ENCODE measurements at places on chromosomes 12 and 14. TPM values are rescaled to one million over a fixed set of nuclear protein-coding genes. Genes with fewer than 3 reads are reported as not detected.

GRCh38 chr12:64522316-64522715, 70.4 kb downstream of the TBK1 start:
- DNase-seq, result no peak
- no peaks in the 10 kb centered on the region for H3K36me3 ChIP-seq
- H3K27ac ChIP-seq, result no peak overlapping the region

GRCh38 chr14:31876741-31877140, 200.4 kb upstream of the ARHGAP5 start:
- no peak overlapping the region for H3K27ac ChIP-seq
- no peak overlapping the region for H3K4me3 ChIP-seq
- no peaks in the 10 kb centered on the region for H3K36me3 ChIP-seq
- no peaks in the 10 kb centered on the region for H3K27me3 ChIP-seq
- DNase-seq, result no peak

GRCh38 chr12:11749943-11750690, 100.6 kb downstream of the ETV6 start:
- DNase-seq, result no peak
- no peak overlapping the region for H3K4me3 ChIP-seq
- peak overlapping the region; percentile 53 for H3K27ac ChIP-seq
- peaks cover 12% of the 10 kb centered on the region for H3K36me3 ChIP-seq

GRCh38 chr14:50471838-50472465, 60.4 kb downstream of the MAP4K5 start:
- peaks cover 58% of the 10 kb centered on the region for H3K36me3 ChIP-seq
- peaks cover 3% of the 10 kb centered on the region for H3K4me1 ChIP-seq
- DNase-seq, result no peak
- no peak overlapping the region for H3K27ac ChIP-seq

- H3K4me1 ChIP-seq, result peaks cover 82% of the 10 kb centered on the region
- H3K27ac ChIP-seq, result no peak overlapping the region
- no peaks in the 10 kb centered on the region for H3K27me3 ChIP-seq
- no peak overlapping the region for H3K4me3 ChIP-seq
These were observed 228.6 kb downstream of the CHST11 start for GRCh38 chr12:104685366-104685765.

- H3K27me3 ChIP-seq, result no peaks in the 10 kb centered on the region
- no peaks in the 10 kb centered on the region for H3K4me1 ChIP-seq
- no peak for DNase-seq
These were observed 235.5 kb downstream of the PAWR start for GRCh38 chr12:79455286-79455685.

The CSRP2 gene
- 0.08 TPM for total RNA-seq

The RASAL1 gene
- total RNA-seq, result not detected

The HSPB8 gene
- total RNA-seq, result not detected

The SLC25A29 gene
- 69.3 TPM for total RNA-seq
